ENCODE measurements at places on chromosomes 11 and 22. TPM values are rescaled to one million over a fixed set of nuclear protein-coding genes. Genes with fewer than 3 reads are reported as not detected.

SYT7 gene
- total RNA-seq, result 1.6 TPM

ART1 gene
- total RNA-seq, result not detected

MEI1 gene
- 0.09 TPM for total RNA-seq

APOL4 gene
- total RNA-seq, result 1.3 TPM

DCDC1 gene
- not detected for total RNA-seq

NLRP6 gene
- 0.75 TPM for total RNA-seq

GRAP2 gene
- 0.76 TPM for total RNA-seq

ELFN2 gene
- total RNA-seq, result not detected

ACR gene
- total RNA-seq, result not detected

All from esophagus squamous epithelium (tissue), 5 donors.